Pulmonary artery endothelial cell (primary cell): ENCODE measurements at places on chromosomes 6 and 20. TPM values are rescaled to one million over a fixed set of nuclear protein-coding genes. Genes with fewer than 3 reads are reported as not detected.

Gene MYH7B
- total RNA-seq, result under 0.01 and 0.13 TPM in 2 replicates

Gene ENPP1
- 2.5 and 2.6 TPM in 2 replicates for total RNA-seq

Gene PPIL6
- 0.49 and 1.1 TPM in 2 replicates for total RNA-seq

Gene PACRG
- total RNA-seq, result not detected in 2 replicates

Gene SAMD3
- total RNA-seq, result not detected in 2 replicates

Gene LY86
- total RNA-seq, result not detected in 2 replicates

DNA sequence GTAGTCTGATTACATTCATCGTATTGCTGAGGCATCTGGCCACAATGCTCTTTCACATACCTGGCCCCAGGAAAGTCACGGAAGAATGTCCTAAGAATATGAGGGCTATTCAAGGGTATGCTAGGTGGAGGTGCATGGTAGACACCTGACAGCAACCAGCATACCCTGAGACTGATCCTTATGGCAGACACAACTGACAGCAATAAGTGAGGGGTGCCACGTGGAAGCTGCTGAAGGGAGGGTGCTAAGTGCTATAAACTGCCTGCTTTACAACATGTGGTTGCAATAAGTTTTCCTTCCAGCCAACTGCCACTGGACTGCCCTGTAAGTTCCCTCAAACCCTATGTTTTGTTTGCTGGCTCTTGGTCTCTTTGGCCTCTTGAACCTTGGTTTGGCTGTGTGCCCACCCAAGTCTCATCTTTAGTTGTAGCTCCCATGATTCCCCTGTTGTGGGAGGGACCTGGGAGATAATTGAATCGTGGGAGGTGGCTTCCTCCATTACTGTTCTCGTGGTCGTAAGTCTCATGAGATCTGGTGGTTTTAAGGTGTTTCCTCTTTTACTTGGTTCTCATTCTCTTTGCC lies 201.3 kb upstream of the MOCS1 start:
- DNase-seq, result no peak

DNA sequence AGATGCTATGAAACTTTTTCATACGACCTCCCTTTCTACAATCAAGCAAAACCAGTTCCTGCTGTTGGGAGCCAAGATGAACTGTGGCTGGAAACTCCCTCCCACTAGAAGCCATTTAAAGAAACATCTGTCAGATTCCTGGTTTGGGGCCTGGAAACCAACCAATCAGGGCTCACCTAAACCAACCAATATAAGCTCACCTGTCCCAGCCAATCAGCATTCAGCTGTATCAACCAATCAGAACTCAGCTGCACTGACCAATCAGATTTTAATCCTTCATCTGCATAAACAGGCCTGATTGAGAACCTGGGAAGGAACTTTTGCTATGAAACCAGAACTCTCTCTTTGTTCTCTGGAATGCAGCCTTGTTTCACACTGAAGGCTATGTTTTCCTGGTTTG lies 42.4 kb downstream of the SNX14 start:
- no peak for DNase-seq

- DNase-seq, result no peak
These were observed 600.5 kb upstream of the GJE1 start for GRCh38 chr6:141532211-141532610.

DNA sequence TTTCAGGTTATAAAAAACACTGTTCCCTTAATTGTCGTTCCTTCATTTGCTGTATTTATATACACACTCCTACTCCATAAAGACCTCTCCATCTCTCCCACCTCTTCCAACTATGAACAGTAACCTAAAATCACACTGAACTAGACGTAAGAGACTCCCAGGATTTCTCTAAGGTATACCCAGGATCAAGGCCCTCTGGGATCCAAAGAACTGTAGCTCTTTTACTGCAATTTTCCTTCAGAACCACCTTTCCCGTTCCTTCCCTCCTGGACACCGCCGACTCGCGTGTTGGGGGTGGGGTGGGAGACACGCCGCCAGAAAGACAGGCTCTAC lies 680 bp downstream of the LATS1 start:
- no peak for DNase-seq

DNA sequence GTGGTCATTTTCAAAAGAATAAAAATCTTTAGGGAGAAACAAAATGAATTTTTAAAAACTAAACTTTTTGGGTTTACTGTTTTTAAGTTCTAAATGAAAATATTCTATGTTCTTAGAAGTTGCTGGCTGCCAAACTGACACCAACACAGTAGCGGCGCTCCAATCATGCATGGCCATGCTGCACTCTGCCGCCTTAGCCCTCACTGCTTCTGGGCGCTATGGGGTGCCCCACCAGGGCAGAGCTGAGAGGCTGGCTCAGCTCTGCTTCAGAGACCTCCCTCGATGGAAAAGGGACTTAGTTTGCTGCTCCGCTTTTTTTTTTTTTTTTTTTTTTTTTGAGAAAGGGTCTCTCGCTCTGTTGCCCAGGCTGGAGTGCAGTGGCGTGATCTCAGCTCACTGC lies 20.9 kb downstream of the EZR start:
- DNase-seq, result no peak

DNA sequence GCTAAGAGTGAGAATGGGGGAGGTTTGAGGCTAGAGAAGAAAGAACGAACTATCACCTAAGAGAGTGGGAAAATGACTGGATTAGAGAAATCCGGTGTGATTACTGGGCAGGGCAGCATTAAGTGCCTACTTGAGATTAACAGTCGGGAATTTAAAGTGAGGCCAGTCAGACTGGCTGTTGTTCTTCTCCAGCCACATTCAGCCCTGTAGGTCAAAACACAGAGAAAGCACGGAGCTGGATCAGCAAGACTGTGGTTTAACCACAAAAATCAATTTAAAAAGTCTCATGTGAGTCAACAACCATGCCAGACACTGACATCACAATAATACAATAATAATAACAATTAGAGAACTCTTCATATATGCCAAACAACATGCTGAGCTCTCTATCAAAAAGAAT lies 301.9 kb upstream of the SGK1 start:
- DNase-seq, result no peak

DNA sequence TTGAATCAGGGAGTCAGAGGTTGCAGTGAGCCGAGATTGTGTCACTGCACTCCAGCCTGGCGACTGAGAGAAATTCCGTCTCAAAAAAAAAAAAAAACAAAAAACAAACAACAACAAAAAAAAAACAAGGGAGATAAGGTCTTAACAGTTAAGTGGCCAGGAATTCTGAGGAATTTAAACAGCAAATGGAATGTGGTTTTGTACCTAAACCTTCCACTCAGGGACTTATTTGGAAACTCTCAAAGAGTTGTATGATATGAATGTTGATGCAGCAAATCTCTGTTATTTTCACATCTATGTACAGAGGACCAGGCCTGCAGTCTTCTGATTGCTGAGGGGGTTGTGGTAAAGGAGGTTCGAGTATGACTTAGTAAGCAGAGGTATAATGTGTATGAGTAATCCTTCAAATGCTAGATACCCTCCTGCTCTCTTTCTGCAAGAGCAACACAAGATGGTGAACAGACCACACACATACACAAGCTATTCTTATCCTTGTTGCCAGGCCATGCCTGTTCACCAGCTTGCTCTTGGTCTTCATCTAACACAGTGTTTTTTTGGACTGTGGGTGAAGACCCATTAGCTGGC lies 174.9 kb upstream of the SCGN start:
- no peak for DNase-seq

DNA sequence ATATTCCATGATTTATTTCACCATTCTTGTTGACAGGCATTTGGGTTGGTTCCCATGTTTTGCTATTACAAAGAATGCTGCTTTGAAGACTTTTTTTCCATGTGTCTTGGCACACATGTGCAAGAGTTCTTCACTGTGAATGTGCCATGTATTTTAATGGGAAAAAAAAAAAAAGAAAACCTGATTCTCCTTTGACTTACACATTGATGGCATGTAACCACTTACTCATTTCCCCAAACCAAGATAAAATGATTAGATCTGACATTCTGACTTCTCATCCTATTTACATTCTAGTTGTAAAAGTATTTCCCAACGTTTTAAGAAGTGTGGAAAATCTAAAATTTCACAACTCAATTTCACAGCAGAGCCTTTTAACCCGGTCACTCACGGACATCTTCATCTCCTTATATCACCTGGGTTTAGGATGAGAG lies 4.4 kb downstream of the CAP2 start:
- peak; percentile 44 for DNase-seq

- DNase-seq, result no peak
These were observed 193.6 kb downstream of the NKAIN2 start for GRCh38 chr6:123997223-123997622.

DNA sequence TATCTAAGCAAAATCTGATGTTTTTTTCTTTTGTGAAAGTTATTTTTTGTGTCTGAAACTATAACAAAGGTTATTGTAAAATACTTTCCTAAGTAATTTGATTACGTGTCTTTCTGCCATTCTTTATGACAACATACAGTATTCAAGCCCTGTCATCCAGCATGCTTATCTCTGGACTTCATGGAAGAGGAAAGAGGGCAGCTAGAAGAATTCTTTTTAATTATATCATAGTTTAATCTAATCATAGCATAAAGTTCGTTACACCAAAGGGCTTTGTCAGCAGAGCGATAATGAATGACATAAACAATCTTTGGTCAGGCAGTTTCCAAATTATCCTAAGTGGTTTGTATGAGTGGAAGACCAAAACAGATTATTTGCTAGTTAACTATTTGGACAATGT lies 3.5 kb downstream of the ENPP3 start:
- DNase-seq, result no peak

- no peak for DNase-seq
These were observed 54.9 kb downstream of the EZR start for GRCh38 chr6:158764183-158764849.

- no peak for DNase-seq
These were observed 477.8 kb downstream of the HACE1 start for GRCh38 chr6:104381907-104382306.

DNA sequence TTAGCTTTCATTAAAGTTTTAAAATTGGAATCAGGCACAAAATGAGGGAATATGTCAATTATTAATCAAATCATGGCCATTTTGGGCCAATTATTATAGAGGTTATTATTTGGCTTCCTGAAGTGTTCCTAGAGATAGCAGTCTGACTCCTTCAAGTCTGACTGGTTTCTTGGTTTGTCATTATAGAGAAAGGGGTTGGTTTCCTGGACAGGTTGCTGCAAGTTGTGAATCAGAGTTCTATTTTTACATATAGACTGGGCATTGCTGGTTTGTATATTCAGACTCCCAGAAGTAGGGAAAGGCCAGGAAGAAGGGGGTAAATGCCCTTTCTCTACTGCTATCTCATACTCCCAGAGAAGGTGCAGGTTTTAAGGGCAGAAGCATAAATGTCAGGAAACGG lies 121.4 kb upstream of the CEP162 start:
- no peak for DNase-seq

GRCh38 chr20:58875111-58875510 lies 22.6 kb downstream of the GNAS start:
- no peak for DNase-seq

GRCh38 chr6:99393366-99393697 lies 663 bp downstream of the COQ3 start:
- DNase-seq, result no peak

DNA sequence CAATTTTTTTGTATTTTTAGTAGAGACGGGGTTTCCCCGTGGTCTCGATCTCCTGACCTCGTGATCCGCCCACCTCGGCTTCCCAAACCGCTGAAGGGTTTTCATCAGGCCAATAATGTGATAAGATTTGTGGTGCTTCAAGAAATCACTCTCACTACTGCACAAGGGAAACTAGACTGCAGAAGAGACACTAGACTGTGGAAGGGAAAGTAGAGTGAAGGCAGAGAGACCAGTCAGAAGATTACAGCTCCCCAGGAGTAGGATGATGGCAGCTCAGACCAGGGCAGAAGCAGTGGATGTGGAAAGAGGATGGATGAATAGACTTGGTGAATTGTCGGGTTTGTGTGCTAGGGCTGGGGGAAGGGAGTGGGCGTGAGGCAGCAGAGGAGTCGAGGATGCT lies 48.0 kb upstream of the GTSF1L start:
- no peak for DNase-seq

- DNase-seq, result no peak
These were observed 295.2 kb downstream of the EPHA7 start for GRCh38 chr6:93124006-93124632.

DNA sequence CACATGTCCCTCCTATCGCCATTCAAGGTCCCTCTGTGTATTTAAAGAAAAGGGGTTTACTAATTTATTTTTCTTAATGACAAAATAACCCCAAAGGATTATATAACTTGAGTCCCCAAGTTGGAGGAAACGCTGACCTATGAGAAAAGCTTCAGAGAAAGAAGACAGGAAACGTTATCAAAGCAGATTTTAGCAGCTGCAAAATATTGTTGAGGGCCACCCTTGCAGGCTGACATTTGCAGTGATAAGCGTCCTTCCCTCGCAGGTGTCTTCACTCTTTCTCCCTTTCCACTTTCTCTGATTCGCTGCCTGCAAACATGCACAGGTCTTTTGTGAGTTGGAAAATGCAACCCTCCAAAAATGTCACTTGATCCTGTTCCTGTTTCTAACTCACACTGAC lies 103.2 kb upstream of the RIPOR2 start:
- no peak for DNase-seq

- peak; percentile 22 for DNase-seq
These were observed 1.4 kb upstream of the CEP43 start for GRCh38 chr6:166997768-166998255.

DNA sequence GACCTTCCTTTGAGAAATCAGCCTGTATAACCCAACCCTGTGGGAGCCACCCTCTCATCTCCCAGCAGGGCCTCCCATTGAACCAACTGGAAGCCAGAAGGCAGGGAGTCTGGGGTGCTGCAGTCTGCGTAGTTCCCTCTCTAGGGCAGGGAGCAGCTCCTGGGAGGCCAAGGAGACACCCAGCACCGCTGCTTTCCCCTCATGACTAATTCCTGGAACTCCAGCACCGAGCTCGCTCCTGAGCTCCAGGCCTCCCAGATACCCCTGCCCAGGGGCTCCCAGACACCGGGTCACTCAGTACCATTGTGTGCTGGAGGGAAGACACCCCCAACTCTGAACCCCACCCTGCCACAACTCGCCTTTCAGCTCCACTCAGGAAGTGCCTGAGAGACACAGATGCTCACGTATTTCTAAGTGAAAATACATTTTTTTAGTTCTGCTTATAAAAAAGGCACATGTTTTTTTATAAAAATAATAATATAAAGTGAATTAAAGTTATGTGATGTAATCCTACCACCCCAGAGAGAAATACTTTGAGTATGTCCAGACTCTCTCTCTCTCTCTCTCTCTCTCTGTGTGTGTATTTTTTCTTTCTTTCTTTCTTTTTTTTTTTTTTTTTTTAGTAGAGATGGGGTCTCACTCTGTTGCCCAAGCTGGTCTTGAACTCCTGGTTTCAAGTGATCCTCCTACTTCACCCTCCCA lies 17.5 kb downstream of the PIM1 start:
- no peak for DNase-seq
